Activated CD4-positive, alpha-beta memory T cell treated with anti-CD3 and anti-CD28 coated beads for 36 hours (primary cell): ENCODE measurements at places on chromosomes 1 and 21. TPM values are rescaled to one million over a fixed set of nuclear protein-coding genes. Genes with fewer than 3 reads are reported as not detected.

GRCh38 chr1:200992382-200993048, 31.0 kb downstream of the KIF21B start:
- no peak for DNase-seq

DNA sequence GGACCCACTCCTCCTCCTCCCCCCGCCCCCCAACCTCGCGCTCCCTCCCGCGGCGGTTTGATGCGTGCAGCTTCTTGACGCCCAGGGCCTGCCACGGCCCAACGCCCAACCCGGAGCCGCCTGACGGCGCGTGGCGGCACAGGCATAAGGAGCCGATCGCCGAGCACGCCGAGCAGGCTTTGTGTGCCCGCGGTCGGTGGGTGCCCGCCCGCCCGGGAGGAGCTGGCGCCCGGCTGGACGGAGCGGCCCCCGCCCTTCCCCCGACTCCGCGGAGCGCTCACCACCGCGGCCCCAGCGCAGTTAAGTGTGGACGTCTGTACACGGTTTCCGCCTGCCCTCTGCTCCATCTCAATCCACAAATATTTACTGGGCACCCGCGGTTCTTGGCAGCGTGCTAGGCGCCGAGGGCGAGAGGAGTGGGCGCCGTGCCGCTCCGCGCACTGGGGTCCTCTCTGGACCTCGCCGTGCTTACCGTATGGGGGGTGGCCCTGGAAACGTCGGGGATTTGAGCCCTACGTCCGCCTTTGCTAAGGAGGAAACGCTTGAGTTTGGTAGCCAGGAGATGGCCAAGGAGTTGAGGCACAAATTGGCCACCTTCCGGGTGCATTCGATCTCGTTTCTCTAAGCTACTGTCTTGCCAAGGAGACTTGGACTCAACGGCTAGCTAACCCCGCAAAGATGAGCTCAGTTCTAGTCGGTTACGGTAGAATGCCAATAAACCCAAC, 444 bp upstream of the HDGF start:
- DNase-seq = peak; percentile 99

ELAPOR1 gene
- 11.5 TPM for total RNA-seq

EXO1 gene
- 50.0 TPM for total RNA-seq

DNA sequence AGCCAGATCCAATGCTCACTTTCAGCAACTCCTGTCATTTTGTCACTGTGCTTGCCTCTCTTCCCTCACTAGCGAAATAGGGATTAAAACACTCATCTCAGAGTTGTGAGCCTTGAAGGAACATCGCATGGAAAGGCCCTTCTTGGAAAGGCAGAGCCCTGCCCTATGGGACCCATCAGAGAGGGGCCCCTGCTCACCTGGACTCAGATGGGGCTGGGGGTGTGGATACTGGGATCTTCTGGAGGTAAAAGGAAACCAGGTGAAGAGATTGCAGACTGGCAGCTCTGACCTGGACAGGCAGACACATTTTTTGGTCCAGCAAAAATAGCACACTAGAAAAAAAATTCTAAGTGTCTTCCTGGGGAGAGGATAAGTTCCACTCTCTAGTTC, 54.2 kb upstream of the EPS8L3 start:
- DNase-seq = no peak

CRNN gene
- not detected for total RNA-seq

GRCh38 chr1:81998165-81998564, 197.4 kb downstream of the ADGRL2 start:
- DNase-seq = no peak

- DNase-seq = no peak
These were observed 62.1 kb downstream of the OLIG1 start for GRCh38 chr21:33132054-33132453.

SLC44A5 gene
- total RNA-seq = 0.34 TPM

DNA sequence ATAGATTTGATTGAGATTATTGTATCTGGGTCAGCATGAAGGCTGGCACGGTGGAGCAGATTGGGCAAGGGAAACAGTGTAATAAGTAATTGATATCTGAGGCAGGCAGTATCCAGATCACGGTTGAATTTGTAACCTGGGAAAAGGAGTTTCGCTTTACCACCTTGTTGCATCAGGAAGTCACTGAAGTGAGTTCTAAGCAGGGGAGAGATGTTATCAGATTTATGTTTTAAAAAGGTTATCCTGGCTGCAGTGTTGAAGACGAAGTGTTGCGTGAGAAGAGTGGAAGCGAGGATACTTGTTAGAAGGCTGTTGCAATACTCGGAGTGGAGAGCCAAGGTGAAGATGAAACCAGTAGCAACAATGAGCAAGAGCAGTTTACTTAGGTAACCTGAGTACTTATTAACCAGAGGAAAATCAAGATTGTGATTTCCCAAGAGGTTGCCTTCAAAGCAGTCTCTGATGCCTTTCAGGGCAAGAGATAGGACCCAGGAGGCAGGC, 77.8 kb downstream of the LHX9 start:
- DNase-seq = no peak

SPRR1A gene
- total RNA-seq = not detected

GRCh38 chr1:24952413-24952841, 22.4 kb upstream of the RUNX3 start:
- DNase-seq = peak; percentile 72

ARF1 gene
- total RNA-seq = 355 TPM

GRCh38 chr1:96688767-96689166, 32.8 kb upstream of the PTBP2 start:
- no peak for DNase-seq

GRCh38 chr1:38197312-38198061, 150.9 kb upstream of the POU3F1 start:
- DNase-seq = no peak

NHLH1 gene
- 0.22 TPM for total RNA-seq

GRCh38 chr1:228287541-228288425, 79.9 kb downstream of the OBSCN start:
- DNase-seq = no peak

DNA sequence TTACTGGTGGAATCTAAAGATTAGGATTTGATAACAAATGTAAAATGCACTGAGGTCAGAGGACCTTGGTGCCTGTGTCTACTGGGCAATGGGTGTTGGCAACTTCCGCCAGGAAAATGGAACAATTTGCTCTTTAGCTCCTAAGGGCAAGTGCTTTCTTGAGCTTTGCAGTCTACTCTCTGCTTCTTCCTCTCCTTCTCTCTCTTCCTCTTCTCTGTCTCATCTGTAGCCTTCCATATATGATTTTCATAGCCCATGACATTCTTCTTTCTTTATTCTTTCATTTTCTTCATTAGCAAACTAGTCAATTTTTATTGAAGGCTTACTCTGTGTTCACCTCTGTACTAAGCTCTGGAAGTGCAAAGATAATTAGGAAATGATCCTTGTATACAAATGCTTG, 35.5 kb downstream of the OVGP1 start:
- DNase-seq = no peak

GRCh38 chr1:185474440-185475149, 157.6 kb upstream of the IVNS1ABP start:
- no peak for DNase-seq

DNA sequence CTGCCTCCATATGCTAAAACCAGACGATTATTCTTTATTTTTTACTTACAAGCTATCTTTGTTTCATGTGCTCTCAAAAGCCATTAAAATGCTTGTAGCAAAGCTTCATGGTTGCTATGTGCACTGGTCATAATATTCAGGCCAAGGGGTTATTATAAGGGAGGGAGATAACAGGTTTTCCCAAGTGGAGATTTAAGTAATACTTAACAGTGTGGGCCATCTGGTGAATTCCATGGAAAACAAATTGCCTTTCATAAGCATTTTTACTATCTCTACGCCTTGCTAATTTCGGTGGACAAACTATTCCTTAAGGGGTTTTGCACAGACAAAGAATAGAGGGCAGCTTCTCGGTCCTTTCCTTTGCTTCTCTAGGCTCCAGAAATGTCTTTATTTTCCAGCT, 137.8 kb downstream of the NUF2 start:
- no peak for DNase-seq

- no peak for DNase-seq
These were observed 20.5 kb upstream of the RPTN start for GRCh38 chr1:152179566-152179965.

SGIP1 gene
- not detected for total RNA-seq

- no peak for DNase-seq
These were observed 348.7 kb downstream of the PAPPA2 start for GRCh38 chr1:176811511-176812288.

DNA sequence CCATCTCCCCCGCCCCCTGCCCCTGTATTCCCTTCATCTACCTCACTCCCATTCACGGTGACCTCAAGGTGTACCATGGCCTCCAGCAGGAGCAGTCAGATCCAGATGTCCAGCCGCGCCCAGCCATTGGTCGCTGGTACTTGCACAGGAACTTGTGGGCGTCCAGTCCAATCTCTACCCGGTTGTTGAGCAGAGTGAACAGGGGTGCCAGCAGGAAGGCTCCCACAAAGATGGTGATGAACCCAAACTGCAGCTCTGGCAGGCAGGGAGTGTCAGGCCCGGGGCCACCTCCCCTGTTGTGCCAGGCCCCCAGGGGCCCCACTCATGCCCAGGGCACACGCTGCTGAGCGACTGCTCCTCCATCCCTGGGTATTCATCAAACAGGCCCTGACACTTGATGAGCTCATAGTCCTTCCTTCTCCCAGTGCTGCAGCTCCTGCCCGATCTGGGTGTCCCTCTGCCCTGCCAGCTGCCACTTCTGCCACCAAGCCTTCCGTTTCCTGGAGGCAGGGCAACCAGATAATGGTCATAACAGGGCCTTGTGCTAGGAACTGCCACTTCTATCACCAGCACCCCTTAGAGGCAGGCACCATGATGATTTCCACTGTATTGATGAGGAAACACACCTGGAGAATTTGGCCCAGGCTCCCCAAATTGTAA, 5.7 kb upstream of the ARHGEF19 start:
- DNase-seq = no peak

CLCA4 gene
- not detected for total RNA-seq

- DNase-seq = no peak
These were observed 35.8 kb downstream of the SPEN start for GRCh38 chr1:15883326-15883725.

BLACAT1 gene
- 0.90 TPM for total RNA-seq

RIMKLA gene
- 3.0 TPM for total RNA-seq

GRCh38 chr21:44024887-44025353, 12.8 kb downstream of the TRAPPC10 start:
- no peak for DNase-seq

GRCh38 chr1:29279406-29279805, 43.1 kb downstream of the PTPRU start:
- no peak for DNase-seq

- DNase-seq = no peak
These were observed 100.4 kb downstream of the FGGY start for GRCh38 chr1:59397139-59397858.

ICOSLG gene
- 2.5 TPM for total RNA-seq

SELP gene
- total RNA-seq = 0.70 TPM

GRCh38 chr1:227732586-227733308, 2.4 kb downstream of the JMJD4 start:
- no peak for DNase-seq

- no peak for DNase-seq
These were observed 323.3 kb upstream of the AJAP1 start for GRCh38 chr1:4330805-4331766.

- DNase-seq = peak; percentile 48
These were observed at the start of gene PLEKHG5 for GRCh38 chr1:6491480-6491962. Gene PLEKHG5 (minus strand): TSS chr1:6491667. CDS start chr1:6477571, 14,096 bp downstream.

SH2D2A gene
- 294 TPM for total RNA-seq

ZNF683 gene
- not detected for total RNA-seq

FALEC gene
- total RNA-seq = not detected

- no peak for DNase-seq
These were observed 37.6 kb downstream of the KRTAP10-1 start for GRCh38 chr21:44502171-44502958.

DNA sequence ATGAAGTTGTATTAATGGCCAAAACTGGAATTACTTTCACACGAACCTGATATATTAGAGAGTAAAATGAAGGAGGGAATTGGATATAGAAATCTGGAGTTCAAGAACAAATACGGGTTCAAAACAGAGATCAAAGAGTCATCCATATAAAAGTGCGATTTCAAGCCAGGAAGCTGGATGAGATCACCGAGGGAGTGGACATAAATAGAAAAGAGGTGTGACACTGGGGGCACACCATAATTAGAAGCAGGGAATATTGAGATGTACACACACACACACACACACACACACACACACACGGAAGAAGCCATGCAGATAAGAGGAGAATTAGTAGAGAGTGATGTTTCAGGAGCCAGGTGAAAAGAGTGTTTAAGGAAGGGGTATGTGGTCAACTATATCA, 32.3 kb upstream of the PLD5 start:
- no peak for DNase-seq

DNA sequence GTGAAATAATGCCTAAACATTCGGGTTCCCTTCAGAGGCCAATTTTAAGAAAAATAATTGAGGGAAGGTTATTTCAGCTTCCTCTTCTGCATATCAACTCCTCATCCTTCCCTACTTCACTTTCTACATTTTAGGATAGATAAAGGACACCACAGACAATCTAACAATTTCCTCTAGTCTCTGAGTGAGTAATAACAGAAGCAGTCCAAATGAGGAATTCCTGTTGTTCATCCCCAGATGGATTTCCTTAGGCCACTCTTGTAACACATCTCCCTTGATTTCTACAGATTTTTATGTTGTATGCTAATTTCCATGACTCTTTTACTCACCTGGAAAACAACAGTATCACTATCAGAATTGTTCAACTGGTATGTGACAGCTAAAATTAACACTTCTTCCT, 87.7 kb upstream of the LYPLAL1 start:
- no peak for DNase-seq

DNA sequence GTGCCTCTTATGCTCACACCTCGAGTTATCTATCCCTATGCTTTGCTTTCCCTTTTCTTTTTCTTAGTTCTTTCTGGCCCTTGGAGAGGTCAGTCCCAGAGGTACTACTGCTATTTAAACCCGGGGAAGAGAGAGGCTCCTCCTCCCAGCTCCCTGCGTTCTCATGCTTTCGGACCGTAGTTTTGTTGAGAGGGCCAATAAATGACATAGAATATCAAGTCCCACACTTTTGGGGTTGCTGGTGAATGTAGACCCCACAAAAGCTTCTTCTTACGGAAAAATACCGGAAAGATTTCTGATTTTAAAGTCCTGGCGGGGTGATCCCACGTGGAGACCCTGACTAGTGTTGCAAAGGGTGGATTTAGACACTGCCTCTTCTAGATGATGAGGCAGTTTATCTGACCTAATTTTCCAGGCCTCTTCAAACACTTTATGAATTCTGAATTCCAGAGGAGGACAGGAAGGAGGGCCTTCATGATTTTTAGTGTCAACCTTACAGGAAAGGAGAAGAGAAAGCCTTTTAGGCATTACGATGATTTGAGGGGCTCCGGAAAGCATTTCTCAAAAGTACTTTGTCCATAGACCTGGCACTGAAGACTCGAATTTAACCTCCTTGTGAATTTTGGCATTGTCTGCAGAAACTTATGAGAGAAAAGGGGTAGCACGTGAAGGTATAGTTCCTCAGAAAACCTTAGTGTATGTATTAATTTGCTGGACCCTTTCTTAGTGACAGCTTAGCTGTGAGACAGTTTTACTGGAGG, 694 bp downstream of the TMEM167B start:
- peak; percentile 41 for DNase-seq

NUP210L gene
- 0.12 TPM for total RNA-seq

DNA sequence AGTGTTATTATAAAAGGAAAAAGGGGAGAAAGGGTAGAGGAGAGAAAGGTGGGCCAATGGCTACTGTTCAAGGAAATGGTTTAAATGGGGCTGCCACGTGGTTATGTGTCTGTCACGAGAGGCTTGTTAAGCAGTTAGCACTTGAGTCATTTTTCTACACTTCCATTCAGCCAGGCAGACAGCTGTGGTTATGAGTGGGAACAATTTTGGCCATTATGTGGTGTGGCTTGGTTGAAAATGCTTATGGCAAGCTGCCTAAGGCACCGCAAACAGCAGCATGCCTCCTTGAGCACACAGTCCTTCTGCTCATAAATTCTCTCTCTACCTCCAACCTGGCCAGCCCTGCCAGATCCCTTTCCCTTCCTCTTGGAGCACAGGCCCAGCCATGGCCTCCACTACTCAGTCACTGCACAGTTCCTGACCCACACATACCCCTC, 3.2 kb upstream of the SRM start:
- peak; percentile 72 for DNase-seq
